ENCODE measurements at places on chromosomes 5 and 9. TPM values are rescaled to one million over a fixed set of nuclear protein-coding genes. Genes with fewer than 3 reads are reported as not detected.

GRCh38 chr9:16718296-16718695, 152.2 kb downstream of the BNC2 start:
- H3K27ac ChIP-seq: no peak overlapping the region
- no peaks in the 10 kb centered on the region for H3K4me1 ChIP-seq
- no peaks in the 10 kb centered on the region for H3K36me3 ChIP-seq

DNA sequence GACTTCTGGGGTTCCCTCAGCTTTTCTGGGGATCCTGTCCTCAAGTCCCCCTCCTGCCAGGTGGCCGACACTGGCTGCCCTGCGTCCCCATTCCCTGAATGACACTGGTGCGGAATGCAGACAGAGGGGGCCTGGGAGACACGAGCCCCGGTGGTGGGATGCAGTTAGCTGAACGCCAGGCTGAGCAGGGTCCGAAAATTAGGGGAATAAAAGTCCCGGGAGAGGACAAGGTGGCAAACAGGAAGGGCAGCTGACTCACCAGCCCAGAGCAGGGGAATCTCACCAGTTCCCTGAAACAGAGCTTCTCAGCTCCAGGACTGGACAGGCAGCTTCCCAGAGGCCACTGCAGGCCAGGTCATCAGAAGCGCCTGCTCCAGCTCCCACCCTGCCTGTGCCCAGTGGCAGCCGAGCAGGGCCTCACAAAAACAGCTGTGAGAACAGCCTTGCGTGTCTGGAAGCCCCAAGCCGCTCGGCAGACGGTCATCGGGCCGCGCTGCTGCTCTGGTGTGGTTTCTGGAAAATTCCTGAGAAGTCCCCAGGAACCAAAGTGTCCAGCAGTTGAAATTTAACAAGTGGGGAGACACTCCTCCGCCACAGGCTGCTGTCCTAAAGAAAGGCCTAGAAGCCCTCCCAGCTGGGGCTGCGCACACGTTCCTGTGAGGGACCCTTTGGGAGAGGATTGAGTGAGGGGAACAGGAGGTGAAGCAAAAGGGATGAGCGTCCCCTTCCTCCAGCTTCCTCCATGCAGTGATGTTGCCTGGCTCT, 47.6 kb upstream of the EXOC3 start:
- H3K27ac ChIP-seq: no peak overlapping the region
- no peaks in the 10 kb centered on the region for H3K36me3 ChIP-seq
- no peak overlapping the region for H3K4me3 ChIP-seq
- DNase-seq: no peak
- H3K4me1 ChIP-seq: peaks cover 10% of the 10 kb centered on the region

- peak; percentile 36 for DNase-seq
- H3K4me3 ChIP-seq: peak overlapping the region; percentile 45
- H3K27ac ChIP-seq: no peak overlapping the region
- peaks cover 40% of the 10 kb centered on the region for H3K4me1 ChIP-seq
- peaks cover 10% of the 10 kb centered on the region for H3K27me3 ChIP-seq
These were observed 708 bp downstream of the RXRA start for GRCh38 chr9:134326724-134327601.

DNA sequence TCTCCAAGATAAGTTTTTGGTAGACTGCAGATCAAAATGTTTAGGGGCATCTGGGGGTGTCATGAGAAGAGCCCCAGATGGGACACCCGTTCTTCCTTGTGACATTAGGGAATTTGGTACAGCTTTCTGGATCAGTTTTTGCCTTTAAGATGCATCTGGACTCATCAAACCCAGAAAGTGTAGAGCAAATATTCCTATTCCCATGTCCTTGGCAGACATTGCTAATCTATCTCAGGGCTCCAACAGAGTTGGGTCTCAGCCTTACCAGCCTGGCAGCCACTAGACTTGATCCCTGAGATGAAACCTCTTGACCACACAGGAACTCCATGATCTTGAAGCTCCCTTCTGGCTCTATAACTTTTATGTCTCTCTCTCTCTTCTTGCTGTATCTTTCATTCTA, 35.6 kb downstream of the ERGIC1 start:
- peaks cover 23% of the 10 kb centered on the region for H3K4me1 ChIP-seq
- H3K27me3 ChIP-seq: no peaks in the 10 kb centered on the region
- DNase-seq: no peak
- H3K4me3 ChIP-seq: no peak overlapping the region

- H3K36me3 ChIP-seq: no peaks in the 10 kb centered on the region
- H3K27me3 ChIP-seq: no peaks in the 10 kb centered on the region
- DNase-seq: no peak
- H3K4me3 ChIP-seq: no peak overlapping the region
- no peak overlapping the region for H3K27ac ChIP-seq
These were observed 99.7 kb upstream of the KIF2A start for GRCh38 chr5:62206150-62206829.

GRCh38 chr9:113154471-113154870, 3.7 kb downstream of the SLC31A2 start:
- peaks cover 21% of the 10 kb centered on the region for H3K4me1 ChIP-seq
- no peaks in the 10 kb centered on the region for H3K36me3 ChIP-seq

GRCh38 chr9:4079346-4079745, 220.5 kb downstream of the GLIS3 start:
- no peak overlapping the region for H3K4me3 ChIP-seq
- no peaks in the 10 kb centered on the region for H3K27me3 ChIP-seq
- no peaks in the 10 kb centered on the region for H3K36me3 ChIP-seq
- no peak for DNase-seq
- no peak overlapping the region for H3K27ac ChIP-seq
- peaks cover 1% of the 10 kb centered on the region for H3K4me1 ChIP-seq

The PROB1 gene
- total RNA-seq: 0.96 TPM

The CDC20B gene
- not detected for total RNA-seq

The SPINK7 gene
- not detected for total RNA-seq

Measured in natural killer cell (primary cell).